ENCODE measurements at places on chromosomes 16 and 17.

- DNase-seq, result no peak
These were observed 37.8 kb upstream of the CBX4 start for GRCh38 chr17:79877041-79877440.

GRCh38 chr17:49393491-49394255 lies 21.0 kb downstream of the PHB1 start:
- DNase-seq, result no peak

- DNase-seq, result peak; percentile 5
These were observed 156.9 kb downstream of the C16orf78 start for GRCh38 chr16:49530427-49530970.

DNA sequence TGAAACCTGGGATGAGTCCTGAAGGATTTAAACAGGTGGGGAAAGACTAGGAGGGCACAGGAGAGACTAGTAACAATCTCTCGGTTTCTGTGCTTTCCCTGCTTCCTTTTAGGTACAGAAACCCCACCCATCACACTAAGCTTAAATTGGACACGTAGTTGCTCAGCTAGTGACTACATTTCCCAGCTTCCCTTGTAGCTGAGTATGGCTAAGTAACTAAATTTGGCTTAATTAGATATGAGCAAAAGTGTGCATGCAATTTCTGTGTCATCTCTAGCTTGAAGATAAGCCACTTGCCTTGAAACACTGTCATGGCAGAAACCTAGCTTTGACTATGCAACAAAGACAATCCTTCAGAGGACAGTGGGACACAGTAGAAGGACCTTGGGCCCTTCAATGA lies 36.5 kb downstream of the CACNG1 start:
- DNase-seq, result no peak

- DNase-seq, result peak; percentile 95
These were observed 2.3 kb downstream of the SLFN5 start for GRCh38 chr17:35245196-35245486.

DNA sequence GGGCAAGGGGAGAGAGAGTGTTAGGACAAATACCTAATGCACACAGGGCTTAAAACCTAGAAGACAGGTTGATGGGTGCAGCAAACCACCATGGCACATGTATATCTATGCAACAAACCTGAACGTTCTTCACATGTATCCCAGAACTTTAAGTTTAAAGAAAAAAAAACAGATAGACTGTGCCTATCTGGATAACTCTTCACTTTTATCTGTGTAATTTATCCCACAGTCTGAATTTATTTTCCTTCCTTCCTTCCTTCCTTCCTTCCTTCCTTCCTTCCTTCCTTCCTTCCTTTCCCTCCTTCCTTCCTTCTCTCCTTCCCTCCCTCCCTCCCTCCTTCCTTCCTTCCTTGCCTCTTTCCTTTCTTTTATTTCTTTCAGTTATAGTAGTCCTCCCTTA lies 370.7 kb downstream of the CDH8 start:
- DNase-seq, result no peak

DNA sequence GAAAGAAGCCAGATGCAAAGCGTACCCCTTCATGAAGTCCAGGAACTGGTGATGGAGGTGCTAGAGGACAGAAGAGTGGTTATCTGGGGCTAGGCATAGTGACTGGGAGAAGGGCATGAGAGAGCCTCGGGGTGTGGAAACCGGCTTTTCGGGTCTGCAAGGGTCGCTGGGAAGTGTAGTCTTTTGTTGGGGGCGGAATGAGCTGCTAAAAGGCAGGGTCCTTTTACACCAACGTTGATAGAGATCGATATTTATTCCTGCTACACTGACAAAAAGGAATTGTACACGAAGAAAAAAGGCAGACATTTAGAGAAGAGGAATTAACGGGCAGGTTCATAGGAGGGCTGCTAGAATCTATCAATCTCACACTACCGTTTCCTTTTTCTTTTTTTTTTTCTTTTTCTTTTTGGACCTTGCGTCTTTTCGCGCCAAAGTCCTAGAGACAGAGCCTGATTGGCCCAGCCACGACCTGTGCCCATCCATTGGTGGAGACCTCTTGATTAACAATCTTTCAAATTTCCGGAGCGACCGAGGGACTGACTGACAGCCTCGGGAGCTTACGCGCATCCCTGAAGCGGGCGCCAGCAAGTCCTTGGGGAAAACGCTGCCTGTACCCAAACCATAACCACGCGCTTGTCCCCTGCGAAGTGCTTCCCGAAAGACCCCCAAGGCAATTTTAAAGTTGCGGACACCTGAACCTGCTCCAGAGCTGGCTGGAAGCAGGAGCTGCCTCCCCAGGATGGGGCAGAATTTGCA lies 27.7 kb upstream of the DHRS7B start:
- DNase-seq, result peak; percentile 77

GRCh38 chr16:78390508-78391324 lies 291.3 kb downstream of the WWOX start:
- no peak for DNase-seq

All from fibroblast of skin of abdomen (primary cell).